ENCODE measurements at places on chromosomes 1 and 21. TPM values are rescaled to one million over a fixed set of nuclear protein-coding genes. Genes with fewer than 3 reads are reported as not detected.

DNA sequence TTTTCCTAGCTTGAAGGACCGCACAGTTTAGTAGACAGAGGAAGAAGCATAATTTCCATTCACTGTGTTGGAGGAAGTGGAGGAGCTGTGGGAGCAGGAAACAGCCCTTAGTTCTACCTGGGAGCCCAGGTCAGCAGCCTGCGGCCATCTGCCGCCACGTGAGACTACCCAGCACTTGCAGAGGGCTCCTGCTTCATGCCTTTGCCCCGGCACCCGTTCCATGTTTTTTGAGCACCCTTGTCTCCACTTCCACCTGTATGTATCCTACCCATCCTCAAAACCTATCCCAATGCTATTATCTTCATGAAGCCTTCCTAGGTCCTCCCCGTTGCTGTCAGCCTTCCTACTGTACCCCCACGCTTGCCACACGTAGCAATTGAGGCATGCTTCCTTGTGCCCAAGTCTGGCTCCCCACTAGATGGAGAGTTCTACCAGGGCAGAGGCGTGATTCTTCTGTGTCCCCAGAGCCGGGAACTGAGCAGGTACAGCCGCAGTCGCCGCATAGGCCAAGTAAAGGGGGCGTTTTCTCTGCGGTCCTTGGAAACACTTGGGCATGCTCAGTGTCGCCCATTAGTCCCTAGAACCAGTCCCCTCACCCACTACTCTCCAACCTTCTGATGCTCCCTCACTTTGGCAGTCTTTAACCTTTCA lies 1.9 kb downstream of the SLC6A9 start:
- DNase-seq = no peak

DNA sequence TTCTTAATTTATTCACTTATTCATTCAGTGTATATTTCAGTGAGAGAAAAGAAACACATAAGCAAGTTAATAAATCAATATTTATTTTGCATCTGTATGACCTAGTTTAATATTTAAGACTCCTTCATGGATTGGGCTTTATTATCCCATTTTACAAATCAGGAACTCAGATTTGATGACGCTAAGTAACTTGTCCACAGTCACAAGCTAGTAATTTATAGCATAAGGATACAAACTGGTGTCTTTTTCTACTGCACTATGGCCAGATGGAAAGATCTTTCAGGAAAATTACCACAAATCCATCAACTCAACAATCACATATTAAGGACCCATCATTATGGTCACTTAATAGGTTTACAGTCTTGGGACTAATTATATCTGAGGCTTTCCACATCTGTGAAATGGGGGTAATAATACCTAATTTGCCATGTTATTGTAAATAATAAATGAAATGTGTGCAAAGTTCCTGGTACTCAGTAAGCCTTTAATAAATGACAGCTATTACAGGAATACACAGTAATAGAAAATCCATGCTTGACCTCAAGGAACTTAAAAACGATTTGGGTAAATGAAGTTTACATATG lies 13.3 kb downstream of the CDKN2C start:
- no peak for DNase-seq

DNA sequence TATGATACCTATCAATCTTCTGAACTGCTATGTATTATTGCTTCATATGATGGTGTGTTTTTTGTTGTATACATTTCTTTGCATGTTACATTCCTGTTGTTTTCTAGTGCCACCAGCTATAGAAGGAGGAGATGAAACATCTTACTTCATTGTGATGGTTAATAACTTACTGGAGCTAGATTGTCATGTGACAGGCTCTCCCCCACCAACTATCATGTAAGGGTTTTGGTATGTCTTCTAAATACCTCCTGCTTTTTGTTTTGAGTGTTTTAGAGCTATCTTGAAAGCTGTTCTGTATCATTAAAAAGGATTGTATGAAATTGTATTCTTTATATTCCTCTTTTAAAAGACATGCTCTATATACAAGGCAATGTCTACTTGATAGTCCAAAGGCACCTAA lies 282.7 kb downstream of the HMCN1 start:
- no peak for DNase-seq

DNA sequence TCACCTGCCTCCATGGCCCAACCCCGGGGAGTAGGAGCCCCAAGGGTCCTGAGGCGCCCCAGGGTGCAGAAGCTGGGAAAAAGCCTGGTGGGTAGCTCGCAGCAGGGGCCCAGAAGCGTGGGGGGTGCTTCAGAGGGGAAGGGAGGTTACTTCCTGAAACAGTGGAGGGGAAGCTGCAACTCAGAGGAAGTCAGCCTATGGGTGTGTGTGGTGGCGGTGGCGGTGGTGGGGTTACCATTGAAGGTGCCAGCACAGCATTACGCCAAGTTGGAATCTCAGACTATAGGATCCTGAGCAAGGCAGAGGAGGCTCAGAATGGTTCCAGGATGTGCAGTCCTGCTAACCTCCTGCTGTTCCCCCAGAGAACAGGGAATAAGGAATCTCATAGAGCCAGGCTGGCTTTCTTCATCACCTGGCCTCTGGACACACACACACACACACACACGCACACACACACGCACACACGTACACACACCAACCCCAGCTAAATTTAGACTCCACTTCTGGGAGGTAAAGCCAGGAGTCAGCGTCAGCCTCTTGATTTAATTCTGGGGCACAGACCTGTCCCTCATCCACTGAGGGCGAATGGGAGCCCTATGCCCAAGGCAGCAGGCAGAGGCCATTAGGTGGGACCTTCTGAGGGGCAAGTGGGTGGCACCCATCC lies 1.3 kb downstream of the DENND4B start:
- DNase-seq = no peak

DNA sequence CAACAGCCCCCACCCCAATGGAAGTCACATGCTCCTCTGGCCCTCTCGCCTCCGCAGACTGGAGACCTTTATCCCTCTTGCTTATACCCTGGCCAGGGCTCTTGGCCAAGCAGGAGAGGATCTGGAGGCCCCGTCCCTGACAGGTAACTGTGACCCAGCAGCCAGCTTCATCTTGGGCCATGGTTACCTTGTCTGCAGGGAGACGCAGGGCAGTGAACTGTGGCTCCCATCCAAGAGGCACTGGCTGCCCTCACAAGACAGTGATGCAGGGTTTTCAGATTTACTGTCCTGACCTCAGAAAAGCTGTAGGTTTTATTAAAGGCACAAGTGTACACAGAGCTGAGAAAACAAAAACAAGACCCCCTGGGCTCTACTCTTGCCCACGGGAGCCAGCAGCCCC lies 96.7 kb upstream of the KLHDC7A start:
- DNase-seq = no peak

GRCh38 chr1:156928043-156928602 lies 7.7 kb downstream of the LRRC71 start:
- DNase-seq = no peak

- no peak for DNase-seq
Measured at GRCh38 chr1:97649591-97649990, 271.2 kb downstream of the DPYD start.

DNA sequence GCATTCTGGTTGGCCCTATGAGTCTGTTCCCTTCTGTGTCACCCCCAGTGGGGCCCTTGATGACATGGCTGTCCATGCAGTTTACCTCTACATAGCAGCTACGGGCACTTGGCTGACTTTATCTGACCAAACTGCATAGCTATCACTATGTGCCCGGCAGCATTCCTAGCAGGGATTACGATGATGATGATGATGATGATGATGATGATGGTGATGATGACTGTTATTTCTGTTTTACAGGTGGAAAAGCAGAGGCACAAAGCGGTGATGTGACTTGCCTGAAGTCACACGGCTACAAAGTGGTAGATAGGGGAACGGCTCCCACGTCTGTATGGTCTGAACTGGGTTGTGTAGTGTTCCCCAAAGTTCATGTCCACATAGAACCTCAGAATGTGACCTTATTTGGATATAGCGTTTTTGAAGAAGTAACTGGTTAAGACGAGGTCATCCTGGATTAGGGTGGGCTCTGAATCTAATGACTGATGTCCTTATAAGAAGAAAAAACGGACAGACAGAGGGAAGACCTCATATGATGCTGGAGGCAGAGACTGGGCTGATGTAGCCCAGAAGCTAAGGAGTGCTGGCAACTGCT lies 57.6 kb downstream of the RUNX1 start:
- no peak for DNase-seq

DNA sequence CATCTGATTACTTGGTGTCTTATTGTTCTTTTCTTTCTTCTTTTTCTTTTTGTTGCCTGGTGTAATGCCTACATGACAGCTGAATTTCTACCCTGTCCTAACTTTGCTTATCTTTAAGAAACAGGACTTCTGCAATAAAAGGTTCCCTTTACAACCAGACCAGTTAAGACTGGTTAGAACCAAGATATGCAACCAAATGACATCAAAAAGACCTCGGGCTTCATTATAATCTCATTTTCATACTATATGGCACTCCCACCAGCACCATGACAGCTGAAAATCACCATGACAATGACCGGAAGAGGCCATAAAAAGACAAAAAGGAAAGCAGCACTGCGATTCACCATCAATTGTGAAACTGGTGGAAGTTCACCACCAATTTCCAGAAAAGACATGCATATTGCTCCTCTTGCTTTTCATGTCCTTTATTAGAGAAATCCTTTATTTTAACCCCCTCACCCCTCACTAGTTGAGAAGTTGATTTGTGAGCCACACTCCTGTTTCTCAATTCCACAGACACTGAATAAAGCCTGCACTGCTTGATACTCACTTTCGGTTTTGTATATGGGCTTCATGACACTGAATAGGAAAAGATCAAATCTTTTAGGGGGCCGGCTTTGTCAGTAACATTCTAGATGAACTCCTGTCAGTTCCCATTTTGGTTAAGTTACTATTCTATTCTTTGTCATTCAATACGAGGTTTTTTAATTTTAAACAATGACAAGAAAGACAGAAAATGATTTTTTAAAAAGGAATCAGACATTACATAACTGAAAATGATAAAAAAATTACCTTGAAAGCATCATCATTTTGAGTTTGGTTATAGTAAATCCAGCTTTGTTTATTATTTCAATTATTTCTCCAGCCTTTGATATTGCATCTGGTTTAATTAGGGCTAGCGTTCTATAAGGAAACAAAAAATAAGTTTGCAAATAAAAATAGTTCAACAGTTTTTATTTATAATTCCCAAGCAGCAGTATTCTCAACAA lies 58.1 kb downstream of the NME7 start:
- no peak for DNase-seq

GRCh38 chr1:150210091-150210490 lies 25.8 kb downstream of the ANP32E start:
- DNase-seq = no peak

ITSN1 gene
- 53.2 TPM for total RNA-seq

CLDN19 gene
- total RNA-seq = not detected

PTGS2 gene
- not detected for total RNA-seq

- peak; percentile 98 for DNase-seq
Measured at GRCh38 chr1:53145942-53146708, 3.7 kb upstream of the SLC1A7 start.

GRCh38 chr1:90952906-90953305 lies 68.9 kb downstream of the ZNF644 start:
- DNase-seq = no peak

S100A8 gene
- not detected for total RNA-seq

GRCh38 chr21:27796106-27796505 lies 829.2 kb upstream of the ADAMTS5 start:
- DNase-seq = no peak

TNFRSF4 gene
- not detected for total RNA-seq
